Activated CD4-positive, alpha-beta memory T cell treated with anti-CD3 and anti-CD28 coated beads, Interleukin-2, amount 10 ng/mL, durations not matched to agents 7 days and 5 days (primary cell): ENCODE measurements at places on chromosomes 12 and 14.

- no peak for DNase-seq
Measured at GRCh38 chr12:109940339-109940923, 40.4 kb downstream of the TCHP start.

DNA sequence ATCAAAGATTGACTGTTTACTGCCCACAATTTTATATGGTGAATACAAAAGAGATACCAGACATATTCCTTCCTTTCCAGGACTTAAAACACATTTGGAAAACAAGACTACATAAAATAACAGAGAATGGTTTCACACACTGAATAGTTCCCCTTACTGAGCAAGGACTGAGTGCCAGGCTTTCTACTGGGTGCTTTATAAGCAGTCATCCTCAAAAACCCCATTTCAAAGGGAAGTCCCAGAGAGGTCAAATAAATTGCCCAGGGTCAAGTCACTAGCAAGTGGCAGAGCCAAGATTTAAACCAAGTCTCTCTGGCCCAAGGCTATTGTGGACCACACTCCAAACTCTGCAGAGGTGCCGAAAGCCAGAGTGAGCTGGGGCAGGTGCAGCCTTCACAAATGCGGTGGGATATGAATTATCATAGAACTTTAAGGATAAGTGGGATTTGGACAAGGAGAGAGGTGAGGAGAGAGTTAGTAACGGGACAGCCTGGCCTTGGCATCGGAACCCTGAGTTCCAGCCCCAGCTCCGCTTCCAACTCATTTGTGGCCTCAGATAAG, 9.1 kb upstream of the RPAP3 start:
- DNase-seq, result no peak

DNA sequence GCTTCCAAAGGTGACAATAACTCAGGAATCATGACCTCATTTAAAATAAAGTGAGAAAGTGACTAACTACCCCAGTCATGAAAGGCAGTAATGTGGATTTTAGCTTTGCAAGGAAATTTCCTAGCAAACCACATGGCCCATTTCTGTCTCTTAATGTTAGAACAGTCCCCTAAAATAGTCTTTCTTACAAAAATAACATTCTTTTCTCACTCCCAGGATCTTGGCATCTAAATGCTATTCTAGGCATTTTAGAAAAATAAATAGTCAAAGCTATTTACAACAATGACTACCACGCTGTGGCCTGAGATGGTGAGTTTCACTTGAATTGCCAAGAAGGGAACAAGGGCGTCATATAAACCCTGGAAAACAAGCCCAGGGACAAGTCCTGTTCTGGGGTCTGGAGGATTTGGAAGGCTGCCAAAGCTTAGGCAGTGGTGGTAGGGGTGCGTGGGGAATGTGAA, 101.2 kb upstream of the CCDC175 start:
- no peak for DNase-seq

DNA sequence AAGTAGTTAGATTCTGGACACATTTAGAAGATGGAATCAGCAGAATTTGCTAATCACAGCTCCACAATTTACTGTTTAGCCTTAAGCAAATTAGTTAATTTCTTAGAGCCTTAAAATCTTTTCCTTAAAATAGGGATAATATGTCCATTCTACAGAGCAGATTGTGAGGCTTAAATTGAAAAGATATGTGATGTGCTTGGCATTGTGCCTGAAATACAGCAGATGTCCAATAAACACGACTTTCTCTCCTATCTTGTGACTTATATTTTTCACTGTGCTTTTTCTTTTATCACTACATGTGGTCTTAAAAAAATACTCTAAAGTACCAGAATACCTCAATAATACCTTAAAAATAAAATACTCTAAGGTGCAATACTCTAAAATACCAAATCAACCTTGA, 30.6 kb downstream of the CCER1 start:
- no peak for DNase-seq

- DNase-seq, result no peak
Measured at GRCh38 chr12:96107236-96107635, 71.8 kb upstream of the LTA4H start.

DNA sequence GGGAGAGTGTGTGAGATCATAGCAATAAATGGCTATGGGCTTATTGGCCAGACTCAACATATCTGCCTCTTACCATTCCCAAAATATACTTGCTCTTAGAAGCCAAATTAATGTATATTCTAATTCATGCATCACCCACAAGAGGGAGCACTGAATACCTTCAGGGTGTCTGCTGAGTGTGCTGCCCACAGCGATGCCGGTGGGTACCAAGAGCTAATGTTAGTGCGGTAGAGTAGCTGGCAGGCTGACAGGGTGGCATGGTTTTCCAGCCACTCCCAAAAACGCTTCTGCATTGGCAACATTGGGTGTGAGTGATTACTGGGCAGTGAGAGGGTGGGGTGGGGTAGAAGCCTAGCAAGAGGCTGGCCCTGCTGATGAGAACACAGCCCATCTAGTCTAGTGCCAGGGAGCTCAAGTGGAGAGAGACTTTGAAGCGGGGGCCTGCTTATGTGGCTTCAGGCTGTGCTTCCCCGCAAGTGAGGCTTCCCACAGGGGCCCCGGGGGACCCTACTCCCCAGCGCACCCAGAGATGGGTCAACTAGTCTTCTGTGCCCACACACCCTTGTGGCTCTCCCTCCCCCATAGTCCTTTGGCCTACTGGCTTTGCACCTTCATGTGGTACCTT, 9.2 kb upstream of the PLEKHD1 start:
- no peak for DNase-seq

- DNase-seq, result no peak
Measured at GRCh38 chr12:8612629-8613028, at the start of gene AICDA. TSS of gene AICDA (minus strand) at chr12:8612859. CDS start at chr12:8612767, 92 bp downstream.
